K562 (cell line): ENCODE measurements at places on chromosomes 1 and 21. TPM values are rescaled to one million over a fixed set of nuclear protein-coding genes. Genes with fewer than 3 reads are reported as not detected.

NBPF19 gene
- total RNA-seq, result 0.78 and 0.95 TPM in 2 replicates

MCOLN3 gene
- not detected in 2 replicates for total RNA-seq

CLDN14 gene
- total RNA-seq, result not detected in 2 replicates

C1orf210 gene
- total RNA-seq, result not detected in 2 replicates

HAO2 gene
- total RNA-seq, result not detected in 2 replicates

PRELP gene
- total RNA-seq, result 0.02 and 0.04 TPM in 2 replicates

BACE2 gene
- total RNA-seq, result 0.07 and 0.24 TPM in 2 replicates

CASZ1 gene
- total RNA-seq, result 2.4 and 2.8 TPM in 2 replicates

CR1L gene
- 30.0 and 33.7 TPM in 2 replicates for total RNA-seq

BCAR3 gene
- total RNA-seq, result 3.6 and 3.8 TPM in 2 replicates

PFKFB2 gene
- 20.4 and 22.9 TPM in 2 replicates for total RNA-seq

AKR7A2 gene
- total RNA-seq, result 71.7 and 74.4 TPM in 2 replicates

SYCP1 gene
- total RNA-seq, result not detected in 2 replicates

NFIA gene
- 24.2 and 24.9 TPM in 2 replicates for total RNA-seq

HSPA6 gene
- 3.0 and 3.9 TPM in 2 replicates for total RNA-seq

WARS2 gene
- total RNA-seq, result 14.9 and 17.5 TPM in 2 replicates

SPAG17 gene
- total RNA-seq, result 0.63 and 1.3 TPM in 2 replicates

JAM2 gene
- total RNA-seq, result not detected in 2 replicates

ACTA1 gene
- total RNA-seq, result not detected in 2 replicates

CD1D gene
- total RNA-seq, result 0.07 TPM in 1 of 2 replicates, not detected in the other

FMO5 gene
- total RNA-seq, result 0.22 and 0.25 TPM in 2 replicates
